ENCODE measurements at places on chromosomes 7 and 10.

- no peak for DNase-seq
These were observed 25.3 kb downstream of the ATXN7L1 start for GRCh38 chr7:105851064-105851463.

DNA sequence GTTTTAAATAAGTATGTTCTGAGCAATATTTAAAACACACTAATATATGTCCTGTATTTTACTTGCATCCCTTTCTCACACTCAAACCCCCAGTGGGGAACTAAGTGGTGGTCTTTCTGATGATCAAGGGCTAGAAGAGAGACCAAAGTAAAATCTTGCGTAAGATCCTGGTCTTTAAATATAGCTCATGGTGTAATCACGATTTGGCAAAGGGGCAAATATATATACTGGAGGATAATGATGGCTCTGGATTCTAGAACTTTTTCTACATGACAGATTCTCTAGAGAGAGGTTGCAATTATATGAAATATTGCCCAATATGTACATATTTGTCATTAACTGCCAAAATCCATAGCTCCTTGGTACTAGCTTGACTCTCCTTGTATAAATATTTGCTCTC lies 438.3 kb downstream of the NXPH1 start:
- DNase-seq = no peak

- DNase-seq = no peak
These were observed 86.5 kb downstream of the HIPK2 start for GRCh38 chr7:139691253-139691781.

DNA sequence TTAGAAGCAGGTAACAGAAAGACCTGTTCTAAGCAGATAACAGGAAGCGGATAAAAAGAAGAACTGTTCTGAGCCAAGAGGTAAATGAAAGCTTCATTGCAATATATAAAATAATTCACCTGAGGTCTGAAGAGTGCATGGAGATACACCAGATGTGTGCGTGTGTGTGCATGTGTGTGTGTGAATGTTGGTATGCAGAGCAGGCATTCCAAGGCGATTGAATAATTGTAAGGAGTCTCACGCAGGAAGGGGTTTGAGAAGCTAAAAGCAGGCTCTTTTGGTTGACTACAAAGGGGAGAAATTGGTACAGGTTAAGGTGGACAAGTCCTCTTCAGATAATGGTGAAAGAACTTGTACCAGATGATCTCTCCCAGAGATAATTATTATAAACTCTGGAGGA lies 450.6 kb downstream of the DNAJB9 start:
- DNase-seq = no peak

- DNase-seq = no peak
These were observed 21.0 kb downstream of the KLF6 start for GRCh38 chr10:3763852-3764625.

DNA sequence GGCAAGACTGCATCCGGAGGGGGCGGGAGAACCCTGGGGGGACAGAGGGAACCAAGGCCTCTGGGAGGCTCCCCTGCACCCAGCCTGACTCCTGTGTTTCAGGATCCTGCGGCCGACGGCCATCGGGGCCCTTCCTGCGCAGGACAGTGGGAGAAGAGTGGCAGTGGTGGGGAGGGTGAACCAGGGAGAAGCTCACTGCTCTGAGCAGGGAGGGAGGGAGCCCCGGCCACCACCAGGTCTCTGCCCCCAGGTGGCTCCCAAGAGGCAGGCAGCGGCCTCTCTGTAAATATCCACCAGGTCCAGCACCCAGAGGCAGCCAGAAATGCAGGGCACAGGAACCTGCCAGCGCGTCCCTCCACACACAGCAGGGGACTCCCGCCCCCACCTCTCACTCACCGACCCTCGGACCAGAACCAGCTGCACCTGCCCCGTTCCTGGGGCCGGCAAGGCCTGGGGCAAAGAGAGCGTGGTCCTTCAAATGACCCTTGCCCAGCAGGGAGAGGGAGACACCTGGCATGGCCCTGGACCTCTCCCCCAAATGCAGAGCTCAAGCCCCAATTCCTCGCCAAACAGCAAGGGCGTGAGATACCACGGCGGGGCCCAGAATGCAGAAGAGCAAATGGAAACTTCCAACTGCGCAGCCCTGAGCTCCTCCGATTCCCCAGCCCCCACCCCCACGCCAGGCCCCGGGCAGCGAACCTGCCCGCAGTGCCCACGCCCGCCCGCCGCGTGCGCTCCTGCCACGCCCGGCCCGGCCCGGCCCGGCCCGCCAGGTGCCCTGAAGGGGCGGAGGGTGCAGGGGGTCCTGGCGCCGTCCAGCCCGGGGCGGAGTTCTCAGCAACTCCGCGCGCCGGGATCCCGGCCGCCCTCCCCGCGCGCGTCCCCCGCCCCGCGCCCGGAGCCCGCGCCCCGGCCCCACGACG lies 805 bp downstream of the RASGEF1A start:
- no peak for DNase-seq

Data from DND-41 (cell line).